Activated CD4-positive, alpha-beta T cell treated with anti-CD3 and anti-CD28 coated beads for 36 hours (primary cell): ENCODE measurements at places on chromosomes 13 and 19.

DNA sequence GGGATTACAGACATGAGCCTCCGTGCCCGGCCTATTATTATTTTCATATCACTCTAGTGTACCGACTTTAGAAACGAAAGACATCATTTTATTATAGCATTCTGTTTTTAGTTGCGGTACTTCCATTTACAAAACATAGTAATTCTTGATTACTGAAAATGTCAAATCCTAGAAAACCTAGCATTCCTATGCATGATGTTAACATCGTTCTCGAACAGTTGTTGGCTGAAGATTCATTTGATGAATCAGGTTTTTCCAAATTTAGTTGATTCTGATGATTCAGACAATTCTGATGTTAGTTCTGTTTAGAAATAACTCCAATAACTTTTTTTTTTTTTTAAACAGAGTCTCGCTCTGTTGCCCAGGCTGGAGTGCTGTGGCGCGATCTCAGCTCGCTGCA lies 11.5 kb upstream of the MTRF1 start:
- H3K27ac ChIP-seq = no peak overlapping the region
- H3K36me3 ChIP-seq = peaks cover 10% of the 10 kb centered on the region
- DNase-seq = no peak
- no peak overlapping the region for H3K4me3 ChIP-seq
- H3K4me1 ChIP-seq = peaks cover 24% of the 10 kb centered on the region
- no peaks in the 10 kb centered on the region for H3K27me3 ChIP-seq

- no peaks in the 10 kb centered on the region for H3K4me1 ChIP-seq
- H3K27ac ChIP-seq = no peak overlapping the region
- no peak overlapping the region for H3K4me3 ChIP-seq
- peaks cover 33% of the 10 kb centered on the region for H3K27me3 ChIP-seq
- no peak for DNase-seq
- H3K36me3 ChIP-seq = no peaks in the 10 kb centered on the region
Observed at GRCh38 chr19:14871619-14872230, 14.2 kb downstream of the OR7A17 start.

DNA sequence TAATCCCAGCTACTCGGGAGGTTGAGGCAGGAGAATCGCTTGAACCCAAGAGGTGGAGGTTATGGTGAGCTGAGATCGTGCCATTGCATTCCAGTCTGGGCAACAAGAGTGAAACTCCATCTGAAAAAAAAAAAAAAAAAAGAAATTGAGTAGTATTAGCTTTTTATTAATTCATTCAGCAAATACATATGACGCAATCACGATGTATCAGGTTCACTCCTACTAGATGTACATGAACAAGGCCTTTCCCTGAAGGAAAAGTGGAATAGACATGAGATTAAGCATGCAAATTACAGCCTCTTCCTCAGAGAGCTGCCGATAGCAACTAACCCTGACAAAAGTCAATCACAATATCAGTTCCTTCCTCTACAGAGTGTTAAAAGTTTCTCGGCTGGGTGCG lies 9.2 kb upstream of the TPT1 start:
- no peak overlapping the region for H3K4me3 ChIP-seq
- no peak overlapping the region for H3K27ac ChIP-seq
- H3K27me3 ChIP-seq = no peaks in the 10 kb centered on the region
- H3K4me1 ChIP-seq = peaks cover 3% of the 10 kb centered on the region
- H3K36me3 ChIP-seq = peaks cover 48% of the 10 kb centered on the region
- no peak for DNase-seq

DNA sequence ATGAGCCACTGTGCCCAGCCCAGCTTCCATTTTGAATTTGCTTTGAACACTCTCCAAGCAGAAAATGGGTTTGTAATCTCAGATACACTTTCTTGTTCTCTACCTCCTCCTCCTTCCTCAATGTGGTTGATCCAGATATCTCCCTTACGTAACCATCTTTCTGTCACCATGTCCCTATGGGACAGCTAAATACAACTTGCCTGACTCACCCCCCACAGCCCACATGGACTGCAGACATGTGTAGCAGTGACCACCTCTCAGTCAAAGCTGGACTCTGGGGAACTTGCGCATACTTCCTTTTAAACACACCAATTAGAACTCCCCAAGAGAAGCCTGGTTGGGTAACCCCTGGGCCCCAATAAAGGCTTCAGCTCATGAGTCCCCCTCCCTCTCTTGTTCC lies 10.8 kb upstream of the ZNF799 start:
- H3K27me3 ChIP-seq = no peaks in the 10 kb centered on the region
- no peak overlapping the region for H3K27ac ChIP-seq
- H3K4me1 ChIP-seq = no peaks in the 10 kb centered on the region

- H3K4me1 ChIP-seq = peaks cover 2% of the 10 kb centered on the region
- no peaks in the 10 kb centered on the region for H3K27me3 ChIP-seq
- no peak overlapping the region for H3K27ac ChIP-seq
- no peak for DNase-seq
Observed at GRCh38 chr13:32391101-32391619, 36.8 kb downstream of the N4BP2L1 start.

DNA sequence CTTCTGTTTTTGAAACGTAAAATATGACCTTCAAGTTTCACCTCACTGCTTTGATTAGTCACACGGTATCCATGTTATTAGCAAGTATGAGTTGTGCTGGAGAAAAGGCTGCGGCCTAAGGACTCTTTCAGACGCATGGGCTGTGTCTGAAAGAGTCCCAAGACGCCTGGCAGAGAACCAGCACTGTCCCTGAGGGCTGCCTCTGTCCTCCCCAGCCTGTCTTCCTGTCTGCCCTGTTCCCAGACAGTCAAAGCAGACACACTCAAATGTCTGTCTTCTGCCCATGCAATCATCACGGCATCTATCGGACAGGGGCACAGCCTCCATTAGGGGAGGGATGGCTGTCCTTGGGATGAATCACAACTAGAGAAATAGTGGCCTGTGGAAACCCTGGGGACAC lies 65.5 kb downstream of the DPY19L3 start:
- peaks cover 1% of the 10 kb centered on the region for H3K36me3 ChIP-seq
- no peaks in the 10 kb centered on the region for H3K27me3 ChIP-seq
- H3K4me3 ChIP-seq = no peak overlapping the region
- DNase-seq = no peak
- no peak overlapping the region for H3K27ac ChIP-seq

DNA sequence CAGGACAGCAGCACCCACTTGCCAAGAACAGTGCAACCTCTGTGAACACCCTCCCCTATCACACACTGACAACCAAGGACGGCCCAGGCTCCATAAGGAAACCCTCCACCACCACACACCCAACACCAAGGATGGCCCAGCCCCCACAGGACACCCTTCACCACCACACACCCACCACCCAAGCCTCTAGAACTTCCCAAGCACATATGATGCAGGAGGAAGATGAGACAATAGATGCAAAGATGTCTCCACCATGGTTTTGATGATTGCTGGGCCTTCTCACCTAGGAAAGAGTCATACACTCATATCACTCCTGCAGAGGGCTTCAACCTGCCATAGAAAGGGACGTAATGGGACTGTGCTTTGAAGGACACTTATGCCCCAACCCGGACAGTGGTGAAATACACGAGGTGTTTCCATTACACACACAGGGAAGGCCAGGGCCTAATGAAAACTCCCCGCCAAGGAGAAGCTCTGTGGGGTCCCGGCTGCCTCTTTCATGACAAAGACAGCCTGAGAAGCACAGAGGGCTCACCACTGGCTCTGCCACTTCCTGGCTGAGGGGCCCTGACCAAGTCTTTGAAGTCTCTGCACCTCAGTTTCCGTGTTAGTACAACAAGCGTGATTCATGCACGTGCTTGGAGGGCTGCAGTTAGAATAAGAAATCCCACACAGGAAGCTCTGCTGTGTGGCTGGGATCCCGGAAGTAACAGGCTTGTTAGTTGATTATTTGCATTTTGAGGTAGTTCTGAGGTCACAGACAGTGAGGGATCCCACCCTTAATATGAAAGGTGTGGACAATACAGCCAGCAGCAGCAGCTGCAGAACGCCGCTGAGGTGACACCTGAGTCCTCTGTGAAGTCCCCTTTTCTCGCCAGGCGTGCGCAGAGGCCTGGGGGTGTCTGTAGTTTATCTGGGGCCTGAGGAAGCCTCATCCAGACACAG lies 61.9 kb upstream of the ATP12A start:
- H3K27ac ChIP-seq = peak overlapping the region; percentile 73
- no peaks in the 10 kb centered on the region for H3K27me3 ChIP-seq
- peak; percentile 81 for DNase-seq
- no peak overlapping the region for H3K4me3 ChIP-seq
- H3K36me3 ChIP-seq = no peaks in the 10 kb centered on the region

DNA sequence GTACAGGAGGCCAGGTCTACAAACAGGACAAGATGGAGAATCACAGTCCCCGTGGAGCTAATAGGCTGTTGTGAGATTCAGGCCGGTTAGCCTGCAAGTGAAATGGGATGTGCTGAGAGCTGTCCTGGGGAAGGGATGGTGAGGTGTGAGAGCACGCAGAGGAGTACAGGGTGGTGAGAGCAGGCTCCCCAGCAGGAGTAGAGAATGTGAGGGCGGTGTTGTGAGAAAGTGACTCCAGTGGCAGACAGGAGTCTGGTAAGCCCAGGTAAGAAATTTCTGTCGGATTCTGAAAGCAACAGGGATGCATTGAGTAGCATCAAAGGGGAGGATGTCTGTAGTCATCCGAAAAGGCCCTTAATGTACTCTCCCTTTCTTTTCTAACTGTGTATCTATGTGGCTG lies 50.7 kb upstream of the GPR183 start:
- H3K4me3 ChIP-seq = peak overlapping the region; percentile 54
- no peaks in the 10 kb centered on the region for H3K27me3 ChIP-seq
- DNase-seq = peak; percentile 56
- peak overlapping the region; percentile 92 for H3K27ac ChIP-seq
- H3K36me3 ChIP-seq = peaks cover 66% of the 10 kb centered on the region
- H3K4me1 ChIP-seq = peaks cover 97% of the 10 kb centered on the region

DNA sequence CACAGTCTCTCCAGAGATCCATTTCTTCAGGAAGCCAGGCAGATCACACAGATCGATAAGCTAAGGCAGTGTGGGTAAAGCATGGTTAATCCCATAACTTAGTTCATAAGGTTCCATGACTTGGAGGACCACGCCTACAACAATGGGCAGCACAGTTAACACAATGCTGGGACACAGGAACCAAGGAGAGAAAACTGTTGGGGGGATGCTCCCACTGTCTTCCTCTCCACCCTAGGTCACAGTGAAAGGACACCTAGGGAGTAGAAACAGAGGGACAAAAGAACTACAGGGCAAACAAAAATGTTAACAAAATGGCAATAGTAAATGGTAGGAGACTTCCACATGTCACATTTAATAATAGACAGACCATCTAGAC lies 20.8 kb upstream of the ZNF181 start:
- peaks cover 24% of the 10 kb centered on the region for H3K27me3 ChIP-seq
- H3K27ac ChIP-seq = no peak overlapping the region
- no peak for DNase-seq
- H3K36me3 ChIP-seq = peaks cover 8% of the 10 kb centered on the region

DNA sequence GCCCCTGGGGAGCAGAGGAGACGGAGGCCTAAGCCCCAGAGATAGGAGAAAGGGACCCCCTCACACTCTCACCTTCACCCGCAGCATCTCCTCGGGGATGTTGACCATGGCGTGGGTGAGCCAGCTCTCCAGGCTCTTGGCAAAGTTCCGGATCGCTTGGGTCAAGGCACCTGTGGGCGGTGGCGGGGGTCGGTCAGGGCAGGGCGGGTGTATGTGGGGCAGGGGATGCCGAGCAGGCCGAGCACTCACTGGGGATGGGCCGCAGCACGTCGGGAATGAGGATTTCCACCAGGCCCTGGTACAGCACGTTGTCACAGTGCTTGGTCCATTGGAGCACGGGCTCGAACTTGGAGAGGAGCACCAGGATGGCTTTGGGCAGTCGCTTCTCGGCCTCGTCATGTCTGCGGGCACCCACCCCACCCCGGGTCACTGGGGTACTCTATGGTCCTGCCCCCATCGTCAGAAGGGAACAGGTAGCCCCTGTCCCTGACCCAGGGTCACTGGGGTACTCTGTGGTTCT lies 13.1 kb downstream of the DCAF15 start:
- H3K27me3 ChIP-seq = no peaks in the 10 kb centered on the region
- H3K36me3 ChIP-seq = peaks cover 13% of the 10 kb centered on the region
- H3K4me1 ChIP-seq = no peaks in the 10 kb centered on the region
- no peak overlapping the region for H3K4me3 ChIP-seq
- H3K27ac ChIP-seq = no peak overlapping the region

GRCh38 chr19:55699221-55699620 lies 24.2 kb downstream of the EPN1 start:
- H3K27ac ChIP-seq = no peak overlapping the region
- H3K27me3 ChIP-seq = no peaks in the 10 kb centered on the region
- H3K4me1 ChIP-seq = no peaks in the 10 kb centered on the region
- DNase-seq = no peak
- H3K4me3 ChIP-seq = no peak overlapping the region

DNA sequence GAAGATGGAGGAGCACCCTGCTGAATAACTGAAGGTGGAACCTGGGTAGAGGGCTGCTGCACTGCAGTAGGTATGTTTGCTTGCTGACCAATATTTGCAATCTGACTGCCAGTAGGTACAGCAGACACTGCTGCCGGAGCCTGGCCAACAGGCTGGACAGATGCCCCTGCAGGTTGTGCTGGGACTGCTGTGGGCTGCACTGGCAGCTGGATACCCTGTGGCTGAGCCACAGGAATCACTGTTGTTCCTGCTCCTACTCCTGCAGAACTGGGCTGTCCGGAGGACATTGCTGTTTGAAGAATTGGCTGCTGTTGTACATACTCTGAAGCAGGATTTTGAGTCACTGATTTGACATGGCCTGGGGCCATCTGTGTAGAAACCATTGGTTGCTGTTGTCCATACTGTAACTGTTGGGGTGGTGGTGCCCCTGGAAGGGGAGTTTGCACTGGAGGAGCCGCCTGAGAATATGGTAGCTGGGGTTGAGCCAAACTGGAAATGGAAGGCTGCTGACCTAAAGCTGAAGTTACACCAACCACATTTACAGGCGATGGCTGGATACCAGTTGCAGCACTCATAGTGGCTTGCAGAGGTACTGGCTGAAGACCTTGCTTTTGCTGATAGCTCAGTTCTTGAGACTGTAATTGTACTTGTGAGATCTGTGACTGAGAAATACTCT lies 2.2 kb downstream of the TSC22D1 start:
- peaks cover 6% of the 10 kb centered on the region for H3K36me3 ChIP-seq
- no peak overlapping the region for H3K27ac ChIP-seq
- H3K4me1 ChIP-seq = peaks cover 50% of the 10 kb centered on the region
- no peak overlapping the region for H3K4me3 ChIP-seq
- peaks cover 3% of the 10 kb centered on the region for H3K27me3 ChIP-seq

DNA sequence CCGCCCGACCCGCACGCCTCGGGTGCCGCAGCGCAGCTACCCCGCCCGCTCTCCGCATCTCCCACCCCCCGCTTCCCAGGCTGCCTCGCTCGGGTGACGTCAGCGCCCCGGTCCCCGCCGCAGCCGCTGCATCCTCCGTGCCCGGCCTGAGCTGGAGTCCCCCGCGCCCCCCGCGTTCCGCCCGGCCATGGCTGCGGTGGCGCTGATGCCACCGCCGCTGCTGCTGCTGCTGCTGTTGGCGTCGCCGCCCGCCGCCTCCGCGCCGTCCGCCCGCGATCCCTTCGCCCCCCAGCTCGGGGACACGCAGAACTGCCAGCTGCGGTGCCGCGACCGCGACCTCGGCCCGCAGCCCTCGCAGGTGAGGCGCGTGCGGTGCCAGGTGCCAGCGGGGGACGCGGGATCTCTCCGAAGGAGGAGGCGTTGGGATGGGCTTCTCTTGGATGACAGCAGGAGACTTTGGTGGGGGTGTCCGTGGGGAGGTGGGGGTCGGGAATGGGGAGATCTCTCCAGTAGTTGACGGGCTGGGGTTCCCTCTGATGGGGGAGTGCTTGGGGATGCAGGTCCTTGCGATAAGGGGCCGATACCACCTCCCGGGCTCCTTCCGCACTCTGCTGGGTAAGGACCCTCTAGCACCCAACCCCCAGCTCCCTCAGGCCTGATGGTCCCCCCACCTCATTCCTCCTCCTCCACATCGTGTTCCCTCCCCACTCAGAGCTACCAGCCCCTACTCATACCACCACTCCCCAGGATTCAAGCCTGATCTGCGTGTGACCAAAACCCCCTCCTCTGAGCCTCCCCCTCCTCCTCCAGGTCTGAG lies at the start of gene TMEM59L:
TMEM59L (plus strand) TSS at position 99 of the 817 bp plus-strand sequence; CDS start at position 188, 89 bp downstream.
- H3K36me3 ChIP-seq = no peaks in the 10 kb centered on the region
- H3K4me1 ChIP-seq = peaks cover 16% of the 10 kb centered on the region
- peaks cover 64% of the 10 kb centered on the region for H3K27me3 ChIP-seq
- no peak within 1 kb of the TSS for H3K27ac ChIP-seq
- peak within 1 kb of the TSS; percentile 57 for H3K4me3 ChIP-seq
